ENCODE measurements at places on chromosomes 4 and X.
A peak's percentile ranks its signal among the peaks of the same experiment; 100 is the strongest.

- peak; percentile 81 for DNase-seq
Measured at GRCh38 chrX:12950851-12951594, 23.9 kb upstream of the TMSB4X start.

GRCh38 chr4:98430708-98431403, 169.7 kb downstream of the RAP1GDS1 start:
- no peak for DNase-seq

DNA sequence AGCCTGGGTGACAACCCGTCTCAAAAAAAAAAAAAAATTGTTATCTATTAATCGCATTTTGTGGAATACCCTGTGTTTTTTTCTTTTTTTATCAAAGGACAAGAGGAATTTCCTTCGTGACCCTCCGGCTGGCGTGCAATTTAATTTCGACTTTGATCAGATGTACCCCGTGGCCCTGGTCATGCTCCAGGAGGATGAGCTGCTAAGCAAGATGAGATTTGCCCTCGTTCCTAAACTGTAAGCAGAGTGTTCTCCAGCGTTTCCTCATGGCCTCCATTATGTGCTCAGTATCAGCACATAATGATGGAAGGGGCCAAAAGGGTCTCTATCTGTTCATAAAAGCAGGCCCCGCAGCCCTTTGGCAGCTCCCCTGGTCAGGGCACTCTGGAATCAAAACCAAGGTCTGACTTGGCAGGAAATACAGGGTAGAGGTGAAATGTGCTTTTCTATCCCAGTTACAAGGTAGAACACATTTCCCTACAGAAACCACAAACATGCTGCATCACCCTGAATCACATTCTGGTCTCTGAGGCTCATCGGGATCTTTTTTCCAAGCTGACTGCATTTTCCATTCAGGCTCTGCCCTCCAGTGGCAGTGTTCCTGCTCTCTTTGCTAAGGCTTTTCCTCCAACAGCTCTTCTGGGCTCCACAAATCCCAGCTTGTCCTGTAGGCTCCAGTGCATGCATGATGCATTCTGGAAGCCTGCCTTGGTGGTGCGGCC, 24.4 kb downstream of the SYAP1 start:
- DNase-seq, result no peak

DNA sequence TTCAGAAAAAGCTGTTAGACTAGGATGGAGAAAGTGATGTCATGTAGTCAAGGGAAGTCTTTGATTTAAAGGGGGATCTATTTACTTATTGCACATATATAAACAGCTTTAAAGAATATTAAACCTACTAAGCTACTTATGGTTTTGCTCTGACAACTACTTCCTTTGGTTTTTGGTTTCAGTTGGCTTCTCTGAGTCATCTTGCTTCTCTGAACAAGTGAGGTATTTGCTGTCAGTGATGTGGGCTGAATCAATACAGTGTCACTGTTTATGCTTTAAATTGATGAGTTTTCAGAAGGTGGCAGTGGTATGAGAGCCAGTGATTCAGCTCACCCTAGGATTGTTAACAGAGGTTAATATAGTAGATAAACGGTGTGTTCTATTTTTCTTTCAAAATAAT, 75.1 kb downstream of the CEP44 start:
- no peak for DNase-seq

DNA sequence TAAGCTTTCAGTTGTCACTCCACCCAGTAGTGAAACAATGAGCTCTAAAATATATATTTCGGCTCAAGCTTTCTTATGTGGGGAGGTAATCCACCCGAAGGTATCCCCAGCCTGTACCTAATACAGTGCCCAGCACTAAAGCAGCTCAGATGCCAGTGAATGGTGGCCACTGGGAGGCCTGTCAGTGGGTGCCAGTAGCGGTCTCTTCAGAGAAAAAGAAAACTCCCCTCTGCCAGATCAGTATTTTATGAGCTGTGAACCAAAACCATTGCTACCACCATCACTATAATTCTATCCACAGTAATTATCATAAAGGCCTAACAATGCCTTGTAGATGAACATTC, 835 bp upstream of the NFKB1 start:
- peak; percentile 52 for DNase-seq

DNA sequence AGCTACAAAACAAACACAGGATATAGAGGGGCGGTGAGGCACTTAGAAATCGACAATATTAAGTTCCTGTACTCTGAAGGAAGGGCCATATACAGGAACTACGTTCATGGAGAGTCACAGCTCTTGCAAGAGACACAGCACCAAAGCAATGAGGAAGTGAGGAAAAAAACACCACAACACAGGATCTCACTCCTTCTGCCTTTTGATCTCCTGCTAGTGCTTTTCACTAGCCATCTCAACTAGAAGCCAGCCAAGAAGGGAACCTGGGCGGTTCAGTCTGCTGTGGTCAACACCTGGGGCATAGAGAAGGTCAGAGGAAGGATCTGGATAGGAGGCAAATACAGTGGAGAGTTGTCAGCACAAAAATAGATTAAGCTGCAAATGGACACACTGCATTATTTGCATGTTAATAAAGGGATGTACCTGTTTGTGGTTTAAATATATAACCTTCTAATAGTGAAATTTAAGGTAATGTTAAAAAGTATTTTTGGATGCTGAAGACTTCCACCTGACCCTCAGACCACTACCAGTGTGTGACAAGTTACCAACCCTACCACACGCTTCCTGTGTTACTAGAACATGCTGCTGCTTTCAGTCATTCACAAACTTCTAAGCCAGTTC, 104.6 kb downstream of the DTHD1 start:
- no peak for DNase-seq

DNA sequence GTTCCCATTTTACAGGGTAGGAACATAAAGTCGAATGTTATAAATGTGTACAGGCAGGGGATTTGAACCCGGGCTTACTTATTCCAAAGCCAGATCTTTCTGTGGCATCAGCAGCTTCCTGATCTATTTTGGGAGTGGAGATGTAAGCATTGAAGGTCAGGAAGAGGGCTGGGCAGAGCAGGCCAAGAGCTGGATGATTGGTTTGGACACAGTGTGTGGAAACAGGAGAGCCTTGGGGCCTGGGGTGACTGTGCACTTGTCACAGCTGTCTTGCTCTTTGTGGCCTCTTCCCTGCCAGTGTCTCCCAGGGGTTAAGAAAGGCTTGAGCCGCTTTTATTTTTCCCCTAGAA, 127.9 kb upstream of the ENPP6 start:
- no peak for DNase-seq

GRCh38 chr4:133618963-133619362, 469.9 kb downstream of the PCDH10 start:
- DNase-seq, result no peak

GRCh38 chrX:22171287-22172060, 101.2 kb upstream of the CBLL2 start:
- no peak for DNase-seq

DNA sequence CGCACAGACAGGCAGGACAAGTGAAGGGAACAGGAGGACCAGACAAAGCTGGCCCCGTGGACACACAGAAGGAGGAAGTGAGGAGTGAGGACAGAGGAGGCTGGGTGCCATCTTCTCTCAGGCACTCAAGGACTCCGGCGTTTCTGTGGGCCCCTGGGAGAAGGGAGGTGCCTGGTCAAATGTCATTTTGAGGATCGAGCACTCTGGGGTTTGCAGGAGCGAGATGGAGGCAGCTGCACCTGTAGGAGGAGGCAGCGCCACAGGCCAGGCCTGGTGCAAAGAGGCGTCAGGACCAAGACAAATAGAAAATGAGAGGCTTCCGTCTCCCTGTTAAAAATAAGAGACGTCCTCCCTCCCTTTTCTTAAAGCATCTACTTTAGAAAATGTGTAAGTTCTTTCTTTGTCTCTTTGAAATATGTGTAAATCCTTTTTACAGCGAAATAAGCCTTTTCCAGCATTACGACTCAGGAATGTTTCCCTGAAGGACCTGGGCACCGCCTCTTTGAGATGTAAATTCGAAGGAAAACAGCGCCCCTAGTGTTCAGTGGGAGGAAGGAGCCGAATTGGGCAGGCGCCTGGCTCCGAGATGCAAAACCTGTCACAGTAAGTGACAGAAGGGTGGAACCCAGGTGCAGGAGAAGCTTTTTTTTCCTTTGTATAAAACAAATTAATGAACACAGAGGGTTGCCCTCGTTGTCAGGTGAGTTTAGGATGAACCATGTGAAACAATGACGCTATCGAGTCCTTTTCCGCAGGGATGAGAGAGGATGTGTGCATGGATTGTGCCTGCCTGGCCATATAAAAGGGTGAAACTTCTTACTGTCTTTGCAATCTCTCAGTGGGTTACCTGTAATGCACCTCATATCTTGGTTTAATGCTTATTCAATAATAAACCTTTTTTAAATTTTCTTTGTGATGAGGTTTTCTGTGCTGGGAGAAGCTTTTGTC, 1.4 kb upstream of the C4orf50 start:
- DNase-seq, result peak; percentile 71

DNA sequence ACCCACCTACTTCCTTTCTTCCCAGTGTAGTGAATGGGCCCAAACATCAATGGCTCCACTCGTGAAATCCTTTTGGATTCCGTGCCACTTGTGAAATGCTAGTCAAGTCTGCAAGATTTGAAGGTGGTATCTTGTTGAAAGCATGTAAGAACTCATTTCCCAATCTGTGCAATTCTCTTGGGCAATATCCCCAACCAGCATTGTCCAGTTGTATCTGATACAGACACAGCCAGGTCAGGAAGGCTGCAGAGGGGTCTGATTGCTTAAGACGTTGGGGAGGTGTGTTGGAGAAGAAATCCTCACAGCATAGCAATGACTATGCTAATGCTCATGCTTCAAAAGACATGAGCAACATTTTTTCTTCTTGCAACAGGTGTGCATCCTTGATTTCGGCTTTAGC, 164.8 kb downstream of the VEGFC start:
- no peak for DNase-seq

DNA sequence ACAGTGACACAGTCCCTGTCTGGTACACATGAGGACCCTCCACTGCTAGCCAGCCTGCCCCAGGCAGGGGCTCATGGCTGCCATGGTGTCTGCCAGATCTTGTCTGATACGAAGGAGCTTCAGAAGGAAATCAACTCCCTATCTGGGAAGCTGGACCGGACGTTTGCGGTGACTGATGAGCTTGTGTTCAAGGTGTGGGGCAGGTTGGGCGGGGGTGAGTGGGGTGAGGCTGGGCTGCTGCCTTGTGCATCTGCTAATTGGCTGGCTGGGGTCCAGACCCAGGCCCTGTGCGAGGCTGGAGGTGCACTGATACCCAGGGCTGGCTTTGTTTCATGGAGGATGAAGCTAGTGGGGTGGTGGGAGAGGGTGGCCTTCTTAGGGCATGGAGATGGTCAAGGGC, 13.8 kb downstream of the CCDC22 start:
- no peak for DNase-seq

GRCh38 chr4:21709031-21709430, 239.5 kb downstream of the KCNIP4 start:
- DNase-seq, result peak; percentile 50

GRCh38 chrX:129823522-129823921, 20.2 kb downstream of the ZDHHC9 start:
- no peak for DNase-seq

DNA sequence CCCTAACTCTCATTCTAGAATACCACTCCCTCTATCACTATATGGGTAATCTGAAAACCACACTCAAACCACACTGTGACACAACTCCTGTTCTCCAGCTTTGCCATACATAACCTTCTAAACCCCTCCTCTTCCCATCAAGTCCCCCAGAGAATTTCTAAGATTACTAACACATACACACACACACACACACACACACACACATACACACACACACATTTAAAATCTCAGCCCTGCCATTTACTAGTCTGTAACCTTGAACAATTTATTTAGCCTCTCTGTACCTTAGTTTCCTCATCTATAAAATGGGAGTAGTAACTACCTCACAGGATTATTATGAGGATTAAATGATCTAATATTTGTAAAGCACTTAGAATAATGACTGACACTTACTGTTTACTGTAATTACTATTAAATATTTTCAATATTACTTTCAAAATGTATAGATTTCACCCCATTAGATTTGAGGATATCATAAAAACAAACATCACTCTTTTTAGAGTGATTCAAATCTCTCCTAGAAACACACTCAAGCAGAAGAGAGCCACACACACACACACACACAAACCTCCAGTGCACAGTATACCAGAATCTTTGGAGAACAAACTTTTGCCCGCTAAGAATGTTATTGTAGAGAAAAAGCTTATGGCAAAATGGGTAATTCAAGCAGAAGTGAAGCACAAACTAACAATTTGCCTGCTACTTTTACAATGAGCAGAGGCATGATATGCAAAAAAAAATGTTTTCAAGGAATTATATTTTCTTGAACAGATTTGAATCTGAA, 3.8 kb downstream of the ANKRD50 start:
- peak; percentile 37 for DNase-seq

GRCh38 chr4:101145021-101145420, 202.3 kb downstream of the PPP3CA start:
- no peak for DNase-seq

DNA sequence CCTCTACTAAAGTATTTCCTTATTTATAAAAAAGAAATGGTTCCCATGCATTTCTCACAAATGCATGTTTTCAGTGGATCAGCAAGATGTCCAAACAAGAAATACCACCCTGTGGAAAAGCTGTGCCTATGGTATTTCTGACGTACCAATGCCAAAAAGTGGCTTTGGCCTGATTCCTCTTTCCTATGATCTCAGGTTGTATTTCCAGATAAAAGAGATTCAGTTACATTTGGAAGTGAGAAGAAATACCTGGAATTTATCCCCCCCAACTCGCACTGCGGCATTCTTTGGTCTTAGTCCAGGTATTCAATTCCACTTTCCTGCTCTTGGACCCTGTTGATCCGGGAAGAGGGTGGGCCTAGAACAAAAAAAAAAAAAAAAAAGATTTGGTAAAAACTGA, 815.9 kb upstream of the FRG1 start:
- no peak for DNase-seq

DNA sequence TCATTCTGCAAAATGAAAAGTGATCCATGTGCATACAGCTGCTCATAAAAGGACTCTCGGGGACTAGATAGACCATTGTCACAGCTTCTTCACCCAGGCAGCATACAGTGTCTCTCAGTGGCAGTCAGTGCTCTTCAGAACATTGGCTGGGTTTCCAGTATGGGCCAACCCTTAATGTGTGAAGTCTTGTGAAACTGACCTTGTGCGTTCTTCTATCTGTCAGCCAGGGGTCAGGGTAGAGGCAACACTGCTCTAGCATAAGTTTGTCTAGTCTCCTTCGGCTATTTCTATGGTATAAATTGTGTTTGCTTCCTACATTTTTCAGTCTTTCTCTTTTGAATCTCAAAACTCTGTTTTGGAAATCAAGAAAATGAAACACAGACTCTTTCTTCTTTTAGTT, 37.0 kb upstream of the SMIM31 start:
- DNase-seq, result no peak

- DNase-seq, result no peak
Measured at GRCh38 chrX:3522101-3522650, 175.7 kb upstream of the MXRA5 start.

- no peak for DNase-seq
Measured at GRCh38 chr4:112557676-112558411, 41.9 kb upstream of the NEUROG2 start.

- DNase-seq, result no peak
Measured at GRCh38 chr4:156414406-156414805, 460.7 kb upstream of the CTSO start.

DNA sequence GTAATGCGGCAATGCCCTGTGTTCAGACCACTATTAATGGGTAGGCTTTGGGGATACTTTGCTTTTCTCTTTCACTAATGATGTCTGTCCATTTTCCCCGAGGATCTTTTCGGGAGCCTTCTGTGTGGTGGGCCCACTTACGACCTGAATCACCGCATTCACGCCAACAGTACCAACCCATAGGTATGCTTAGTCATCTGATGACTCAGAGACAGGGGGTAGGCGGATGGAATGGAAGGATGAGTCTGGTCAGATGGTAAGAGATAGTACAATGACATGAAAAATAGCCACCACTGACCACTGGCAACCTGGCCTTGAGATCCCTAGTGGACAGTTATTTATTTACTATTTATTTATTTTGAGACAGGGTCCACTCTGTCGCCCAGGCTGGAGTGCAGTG, 76.0 kb upstream of the DHRSX start:
- DNase-seq, result no peak
